Activated CD4-positive, alpha-beta T cell treated with anti-CD3 and anti-CD28 coated beads, Interleukin-2, amount 50 U/mL, for 4 hours (primary cell): ENCODE measurements at places on chromosomes 5 and 9.

GRCh38 chr9:120312031-120312430 lies 267.9 kb downstream of the CDK5RAP2 start:
- DNase-seq: no peak

- DNase-seq: no peak
Measured at GRCh38 chr5:24407466-24407865, 237.3 kb downstream of the CDH10 start.

DNA sequence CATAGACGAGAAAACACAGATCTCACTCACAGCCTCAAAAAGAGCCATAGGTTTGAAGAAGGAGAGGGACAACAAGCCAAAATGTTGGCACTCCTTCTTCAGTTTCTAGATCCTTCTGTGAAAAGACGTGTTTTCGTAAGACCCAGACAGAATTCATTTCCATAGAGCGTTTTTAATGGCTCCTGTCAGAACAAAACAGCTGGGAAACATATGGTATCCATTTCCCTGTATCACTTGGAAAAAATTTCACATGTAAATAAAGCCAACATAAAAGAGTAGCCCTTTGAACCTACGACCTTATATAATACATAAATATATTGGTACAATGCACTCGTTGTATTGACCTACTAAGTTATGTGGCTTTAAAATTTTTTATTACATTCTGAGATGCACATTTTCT lies 108.1 kb downstream of the SNCAIP start:
- no peak for DNase-seq

DNA sequence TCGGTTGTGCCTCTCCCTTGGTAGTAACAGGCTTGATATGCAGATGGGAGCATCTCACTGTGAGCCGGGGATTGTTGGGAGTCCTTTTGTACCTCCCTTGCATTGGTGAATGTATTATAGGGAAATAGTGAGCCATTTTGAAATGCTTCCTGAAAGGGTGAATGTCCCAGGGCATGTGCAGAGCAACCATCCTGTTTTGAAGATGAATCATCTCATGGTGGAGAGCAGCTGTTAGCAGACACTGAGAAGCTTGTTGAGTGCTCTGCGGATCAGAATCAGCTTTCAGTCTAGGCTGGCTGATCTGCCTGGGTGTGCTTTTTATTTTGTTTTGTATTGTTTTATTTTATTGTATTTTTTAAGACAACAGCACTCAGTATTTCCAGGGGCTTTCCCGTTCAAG lies 29.7 kb downstream of the SLC36A1 start:
- DNase-seq: no peak
